ENCODE measurements at places on chromosomes 5 and 9. TPM values are rescaled to one million over a fixed set of nuclear protein-coding genes. Genes with fewer than 3 reads are reported as not detected.

Gene CDO1
- total RNA-seq: 2.6 TPM

Gene C7
- 33.0 TPM for total RNA-seq

Gene IFNB1
- not detected for total RNA-seq

Gene OCLN
- total RNA-seq: 0.17 TPM

DNA sequence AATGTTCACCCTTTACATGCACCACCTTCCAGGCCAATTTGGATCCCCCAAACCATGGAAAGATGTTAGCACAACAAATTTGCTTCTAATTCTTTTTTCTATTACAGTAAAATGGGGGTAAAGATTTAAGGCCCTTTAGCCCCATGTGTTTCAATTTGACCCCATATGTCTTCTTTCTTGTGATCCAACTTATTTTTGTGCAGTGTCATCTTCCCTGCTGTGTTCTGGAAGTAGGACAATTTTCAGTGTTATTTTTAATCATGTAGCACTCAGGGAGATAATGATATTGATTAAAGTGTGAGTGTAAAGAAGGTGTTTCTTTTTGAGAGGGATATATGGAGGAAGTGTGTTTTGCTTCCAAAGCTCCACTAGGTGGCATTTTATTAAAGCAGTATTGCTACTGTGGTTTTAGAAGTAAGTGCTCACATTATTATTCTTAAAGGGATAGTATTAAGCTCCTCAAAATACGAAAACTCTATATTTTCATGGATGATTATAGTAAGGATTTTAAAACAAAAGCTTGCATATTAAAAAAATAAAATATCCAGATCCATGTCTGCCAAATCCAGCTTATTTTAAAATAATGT, 118.7 kb upstream of the ATP10B start:
- no peaks in the 10 kb centered on the region for H3K36me3 ChIP-seq
- H3K4me3 ChIP-seq: no peak overlapping the region
- DNase-seq: no peak
- no peak overlapping the region for H3K27ac ChIP-seq
- no peaks in the 10 kb centered on the region for H3K27me3 ChIP-seq

DNA sequence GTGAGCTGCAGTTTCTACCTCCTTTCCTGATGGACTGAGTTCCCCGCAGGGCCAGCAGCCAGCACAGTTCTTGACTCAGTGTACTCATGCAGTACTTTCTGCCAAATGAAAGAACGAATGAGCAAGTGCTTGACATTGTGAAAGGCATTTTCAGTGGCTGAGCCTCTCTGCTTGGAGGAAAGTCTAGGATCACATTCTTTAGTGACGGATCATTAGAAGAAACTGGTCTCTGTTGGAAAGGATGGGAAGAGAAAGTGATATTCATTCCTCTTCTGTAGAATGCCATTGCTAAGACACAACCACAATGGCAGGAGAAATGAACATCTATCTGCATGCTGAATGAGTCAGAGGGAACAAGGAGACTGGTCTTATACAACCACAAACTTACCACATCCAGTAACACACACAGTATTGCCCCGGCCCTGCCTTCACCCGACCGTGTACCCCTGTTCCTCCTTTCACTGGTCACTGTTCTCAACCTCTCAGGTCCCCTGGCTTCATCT, 206.9 kb downstream of the CRB2 start:
- H3K27ac ChIP-seq: no peak overlapping the region
- DNase-seq: no peak
- H3K4me3 ChIP-seq: no peak overlapping the region
- no peaks in the 10 kb centered on the region for H3K36me3 ChIP-seq

DNA sequence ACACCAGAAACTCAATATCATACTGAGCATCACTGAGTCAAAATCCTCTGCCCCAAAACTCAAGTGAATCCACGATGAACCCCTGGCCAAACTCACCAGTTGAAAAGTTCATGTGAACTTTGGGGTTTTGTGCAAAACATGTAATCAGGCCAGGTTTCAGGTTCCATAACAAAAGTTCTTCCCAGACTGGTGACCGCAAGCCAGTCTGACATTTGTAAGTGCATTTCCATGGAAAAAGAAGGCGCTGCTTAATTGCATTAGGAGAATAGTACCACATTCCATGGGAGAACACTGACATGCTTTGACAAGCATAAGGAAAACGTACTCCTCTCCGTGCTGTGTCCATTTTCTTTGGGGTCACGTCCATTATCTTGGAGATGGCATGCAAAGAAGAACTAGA, 567.0 kb downstream of the BNC2 start:
- no peak overlapping the region for H3K4me3 ChIP-seq
- no peaks in the 10 kb centered on the region for H3K27me3 ChIP-seq

- peak overlapping the region; percentile 92 for H3K27ac ChIP-seq
- peaks cover 2% of the 10 kb centered on the region for H3K36me3 ChIP-seq
- peaks cover 19% of the 10 kb centered on the region for H3K4me1 ChIP-seq
- H3K4me3 ChIP-seq: peak overlapping the region; percentile 91
- no peak for DNase-seq
- H3K27me3 ChIP-seq: no peaks in the 10 kb centered on the region
Observed at GRCh38 chr9:32571969-32572899, 725 bp downstream of the NDUFB6 start.
